ENCODE measurements at places on chromosomes 7 and 10.

GRCh38 chr7:143975617-143976016, 21.0 kb downstream of the OR2F1 start:
- no peak for DNase-seq

DNA sequence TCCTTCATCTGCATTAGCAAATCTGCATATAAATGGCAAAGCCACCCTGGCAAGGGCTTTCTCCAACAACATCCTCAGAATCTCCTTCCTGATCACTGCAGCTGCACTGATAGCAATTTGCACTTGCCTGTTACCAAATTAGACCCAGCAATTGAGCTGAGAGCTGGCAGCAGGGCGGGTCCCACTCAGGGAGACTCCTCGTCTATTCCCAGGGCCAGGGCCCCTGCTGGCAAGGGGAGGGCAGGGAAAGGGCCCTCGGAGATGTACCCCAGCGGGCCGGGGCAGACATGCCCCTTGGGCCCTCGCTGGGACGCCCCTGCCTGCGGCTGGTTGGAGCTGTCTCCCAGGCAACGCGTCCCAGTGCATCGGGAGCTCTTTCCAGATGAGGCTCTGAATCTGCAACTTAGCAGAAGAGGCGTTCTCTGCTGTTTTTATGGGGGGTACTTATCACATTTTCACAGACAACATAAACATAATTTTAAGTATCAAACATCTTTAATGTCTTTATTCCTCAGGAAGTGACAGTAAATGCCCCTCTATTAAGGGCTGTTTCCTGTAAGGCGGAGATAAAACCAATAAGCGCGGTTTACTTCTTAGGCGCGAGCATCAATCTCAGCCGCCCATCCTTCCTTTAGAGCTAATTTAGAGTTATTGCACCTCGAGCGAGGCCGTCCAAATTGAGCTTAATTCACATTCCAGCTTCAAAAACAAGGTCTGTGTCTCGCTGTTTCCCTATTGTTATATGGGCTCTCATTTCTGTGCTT, 249.0 kb upstream of the PPP2R2D start:
- no peak for DNase-seq

DNA sequence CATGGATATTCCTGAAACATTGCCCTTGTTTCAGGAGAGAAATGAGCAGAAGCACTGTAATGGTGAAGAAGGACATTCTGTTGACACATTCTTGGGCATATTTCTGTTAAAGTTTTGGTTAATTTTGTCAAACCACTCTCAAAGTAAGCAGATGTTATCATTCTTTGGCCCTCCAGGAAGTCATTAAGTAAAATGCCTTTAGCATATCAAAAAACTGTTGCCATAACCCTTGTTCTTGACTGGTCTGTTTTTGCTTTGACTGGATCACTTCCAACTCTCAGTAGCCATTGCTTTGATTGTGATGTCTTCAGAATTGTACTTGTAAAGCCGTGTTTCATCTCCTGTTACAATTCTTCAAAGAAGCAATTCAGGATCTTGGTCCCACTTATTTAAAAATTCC, 404.3 kb upstream of the LRRTM3 start:
- no peak for DNase-seq

- DNase-seq, result no peak
These were observed 141.9 kb upstream of the MKI67 start for GRCh38 chr10:128268015-128268722.

DNA sequence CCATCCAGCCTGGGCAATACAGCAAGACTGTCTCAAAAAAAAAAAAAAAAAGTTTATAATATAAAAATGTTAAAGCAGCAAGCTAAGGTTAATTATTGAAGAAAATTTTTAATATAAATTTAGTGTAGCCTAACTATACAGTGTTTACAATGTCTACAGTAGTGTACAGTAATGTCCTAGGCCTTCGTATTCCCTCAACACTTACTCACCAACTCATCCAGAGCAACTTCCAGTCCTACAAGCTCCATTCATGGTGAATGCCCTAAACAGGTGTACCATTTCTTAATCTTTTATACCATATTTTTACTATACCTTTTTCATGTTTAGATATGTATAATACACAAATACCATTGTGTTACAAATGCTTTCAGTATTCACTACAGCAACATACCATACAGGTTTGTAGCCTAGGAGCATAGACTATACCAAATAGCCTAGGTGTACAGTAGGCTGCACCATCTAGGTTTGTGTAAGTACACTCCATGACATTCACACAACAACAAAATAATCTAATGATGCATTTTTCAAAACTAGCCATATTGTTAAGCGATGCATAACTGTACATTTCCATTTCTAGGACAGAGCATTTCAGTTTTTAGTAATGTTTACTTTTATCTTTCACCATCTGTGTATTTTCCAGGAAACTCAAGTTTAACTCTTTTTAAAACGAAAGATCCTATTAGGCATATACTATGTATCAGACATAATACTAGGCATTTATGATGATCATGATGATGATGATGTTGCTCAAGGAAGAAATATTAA, 43.3 kb downstream of the CNOT4 start:
- DNase-seq, result no peak

- DNase-seq, result no peak
These were observed 1.2 kb downstream of the PIP4K2A start for GRCh38 chr10:22712956-22713852.

All from omental fat pad (tissue), 4 donors.